ENCODE measurements at places on chromosomes 13 and 19. TPM values are rescaled to one million over a fixed set of nuclear protein-coding genes. Genes with fewer than 3 reads are reported as not detected.

MEDAG gene
- 6.1 TPM for polyA plus RNA-seq

DNA sequence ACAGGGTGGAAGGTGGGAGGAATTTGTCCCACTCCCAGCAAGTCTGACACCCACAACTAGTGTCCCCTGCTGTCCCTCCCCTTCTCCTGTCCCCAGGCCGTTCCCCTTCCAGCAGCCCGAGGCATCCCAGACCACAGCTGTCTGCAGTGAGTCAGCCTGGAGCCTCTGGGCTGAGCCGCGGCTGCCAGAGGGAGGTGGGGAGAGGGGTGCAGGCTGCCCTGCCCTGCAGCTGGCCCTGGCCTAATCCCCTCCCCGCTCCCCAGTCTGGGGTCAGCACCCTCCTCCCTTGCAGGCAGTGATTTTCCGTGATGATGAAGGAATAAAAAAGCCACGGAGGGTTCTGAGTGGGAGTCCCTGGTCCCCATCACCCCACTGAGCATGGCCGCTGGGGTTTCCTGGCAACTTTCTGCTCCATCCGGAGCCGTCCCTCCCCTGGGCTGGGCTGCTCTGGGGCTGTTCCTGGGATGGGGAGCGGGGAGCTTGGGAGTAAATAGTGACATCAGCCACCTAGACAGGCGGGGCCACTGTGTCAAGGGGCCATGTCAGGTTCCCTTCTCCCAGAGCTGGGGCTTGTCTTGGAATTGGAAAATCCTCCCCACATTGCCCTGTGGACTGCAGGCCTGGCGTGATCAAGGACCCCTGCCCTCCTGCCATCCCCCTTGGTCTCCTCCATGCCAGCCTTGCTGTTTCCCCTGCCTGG, 16.8 kb downstream of the SPC24 start:
- peak; percentile 81 for DNase-seq

DNA sequence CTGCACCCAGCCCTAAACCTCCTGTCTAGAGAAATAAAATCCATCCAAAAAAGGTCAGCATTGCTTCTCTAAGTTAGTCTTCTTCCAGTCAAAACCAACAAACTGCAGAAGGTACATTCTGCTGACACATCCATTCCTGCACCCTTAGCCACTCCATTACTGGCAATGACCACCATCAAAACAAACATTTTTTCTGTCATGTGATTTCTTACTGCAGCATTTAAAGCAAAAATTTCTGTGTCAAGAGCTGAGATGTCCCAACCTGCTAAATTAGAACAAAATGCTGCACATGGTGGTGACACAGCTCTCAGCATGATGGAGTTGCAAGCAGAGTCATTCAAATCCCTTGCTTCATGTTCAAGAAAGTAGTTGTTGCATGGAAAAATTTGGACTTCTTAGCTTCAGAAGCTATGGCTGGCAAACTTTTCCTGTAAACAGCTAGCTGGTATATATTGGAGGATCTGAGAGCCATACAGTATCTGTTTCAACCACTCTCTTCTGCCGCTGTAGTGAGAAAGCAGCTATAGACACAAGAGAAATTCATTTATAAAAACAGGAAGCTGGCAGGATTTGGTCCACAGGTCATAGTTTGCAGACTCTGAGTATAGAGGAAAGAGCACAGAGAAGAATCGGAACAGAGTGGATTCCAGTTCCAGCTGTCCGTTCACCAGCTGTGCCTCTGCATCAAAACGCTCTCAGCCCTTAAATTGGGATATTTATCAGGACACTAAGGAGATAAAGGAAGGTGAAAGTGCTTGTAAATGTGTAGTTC, 17.4 kb downstream of the RUBCNL start:
- DNase-seq: no peak

- no peak for DNase-seq
Observed at GRCh38 chr19:19446655-19447437, 41.4 kb downstream of the GATAD2A start.

DNA sequence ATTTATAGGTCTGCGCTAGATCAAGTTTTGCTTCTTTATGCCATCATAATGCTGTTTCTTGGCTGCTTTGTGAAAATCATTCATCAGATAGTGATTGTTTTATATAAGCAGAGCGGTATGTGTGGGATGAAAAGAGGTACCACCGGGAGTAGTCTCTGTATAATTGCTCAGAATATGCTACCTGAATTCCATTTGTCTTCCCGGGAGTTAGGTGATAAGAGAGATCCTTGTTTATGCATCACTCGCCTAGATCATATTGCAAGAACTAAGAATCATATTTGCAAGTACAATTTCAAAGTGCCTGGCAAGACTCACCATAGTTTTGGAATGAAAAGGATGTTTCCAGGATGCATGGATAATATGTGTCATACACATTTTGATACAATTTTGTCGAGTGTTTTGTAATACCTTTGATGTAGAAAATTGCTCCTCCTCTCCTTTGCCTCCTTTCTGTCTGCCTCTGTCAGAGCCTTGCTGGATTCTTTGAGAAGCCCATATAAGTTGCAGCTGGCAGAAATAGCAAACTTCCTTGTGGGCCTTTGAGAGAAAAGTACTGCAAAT, 1306.0 kb upstream of the SLC10A2 start:
- DNase-seq: no peak

DNA sequence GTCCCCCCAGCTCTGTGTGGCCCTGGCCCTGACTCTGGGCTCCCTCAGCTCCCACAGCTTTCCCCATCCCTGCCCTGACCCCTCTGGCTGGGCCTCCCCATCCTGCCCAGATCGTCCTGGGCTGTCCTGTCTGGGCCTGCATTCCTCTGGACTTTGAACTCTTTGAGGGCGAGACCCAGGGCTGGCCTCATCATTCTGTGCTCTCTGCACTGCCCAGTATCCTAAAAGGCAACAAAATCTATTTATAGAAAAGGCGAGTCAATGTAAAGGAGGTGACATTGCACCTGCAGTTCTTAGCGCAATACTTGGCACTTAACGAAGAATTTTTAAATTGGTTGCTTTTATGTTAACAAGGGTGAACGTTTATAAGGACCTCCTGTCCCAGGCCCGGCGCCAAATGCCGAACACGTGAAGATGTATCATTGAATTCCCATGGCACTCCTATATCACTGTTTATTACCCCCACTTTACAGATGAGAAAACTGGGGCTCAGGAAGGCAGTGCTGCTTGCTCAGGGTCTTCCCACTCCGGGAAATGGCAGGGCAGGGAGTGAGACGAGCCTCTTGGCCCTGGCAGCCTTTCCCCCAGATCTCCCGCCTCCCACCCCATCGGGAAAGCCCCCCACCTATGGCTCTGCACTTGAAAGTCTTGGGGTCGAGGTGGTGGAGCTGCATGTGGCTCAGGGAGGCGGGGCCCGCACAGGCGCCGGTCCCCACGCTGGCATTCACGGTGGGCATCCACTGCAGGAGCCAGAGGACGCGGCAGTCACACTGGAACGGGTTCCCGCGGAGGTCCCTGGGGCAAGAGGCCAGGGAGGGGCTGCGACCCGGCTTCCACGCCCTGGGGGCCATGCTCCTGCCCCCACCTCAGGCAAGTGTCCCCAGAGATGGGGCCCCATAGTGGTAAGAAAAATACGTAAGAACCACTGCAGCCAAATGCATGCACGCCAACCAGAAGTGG, 3.8 kb downstream of the LGI4 start:
- no peak for DNase-seq

RYR1 gene
- polyA plus RNA-seq: 1.6 TPM

- DNase-seq: no peak
Observed at GRCh38 chr19:34806976-34807860, 34.2 kb upstream of the ZNF599 start.

TSHZ3 gene
- polyA plus RNA-seq: 23.3 TPM

GRCh38 chr13:96426167-96426566, 336.3 kb downstream of the HS6ST3 start:
- DNase-seq: no peak

- DNase-seq: no peak
Observed at GRCh38 chr13:37602733-37603381, 4.3 kb upstream of the POSTN start.

- DNase-seq: no peak
Observed at GRCh38 chr19:18282788-18283141, 1.3 kb upstream of the JUND start.

DNA sequence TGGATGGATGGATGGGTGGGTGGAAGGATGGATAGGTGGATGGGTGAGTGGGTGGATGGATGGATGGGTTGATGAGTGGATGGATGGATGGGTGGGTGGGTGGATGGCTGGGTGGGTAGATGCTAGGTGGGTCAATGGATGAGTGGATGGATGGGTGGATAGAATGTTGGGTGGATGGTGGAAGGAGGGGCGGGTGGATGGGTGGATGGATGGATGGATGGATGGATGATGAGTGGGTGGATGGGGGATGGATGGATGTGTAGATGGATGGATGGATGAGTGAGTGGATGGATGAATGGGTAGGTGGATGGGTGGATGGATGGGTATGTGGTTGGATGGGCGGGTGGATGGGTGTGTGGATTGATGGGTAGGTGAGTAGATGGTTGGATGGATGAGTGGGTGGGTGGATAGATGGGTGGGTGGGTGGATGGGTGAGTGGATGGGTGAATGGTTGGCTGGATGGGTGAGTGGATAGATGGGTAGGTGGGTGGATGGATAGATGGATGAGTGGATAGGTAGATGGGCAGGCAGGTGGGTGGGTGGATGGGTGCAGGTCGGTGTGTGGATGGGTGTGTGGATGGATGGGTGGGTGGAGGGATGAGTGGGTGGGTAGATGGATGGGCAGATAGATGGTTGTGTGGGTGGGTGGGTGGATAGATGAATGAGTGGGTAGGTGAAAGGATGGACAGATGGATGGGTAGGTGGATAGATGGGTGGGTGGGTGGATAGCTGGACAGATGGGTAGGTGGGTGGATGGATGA, 4.4 kb upstream of the SHC2 start:
- DNase-seq: no peak

- DNase-seq: no peak
Observed at GRCh38 chr13:28636069-28636468, 22.9 kb upstream of the POMP start.

DNA sequence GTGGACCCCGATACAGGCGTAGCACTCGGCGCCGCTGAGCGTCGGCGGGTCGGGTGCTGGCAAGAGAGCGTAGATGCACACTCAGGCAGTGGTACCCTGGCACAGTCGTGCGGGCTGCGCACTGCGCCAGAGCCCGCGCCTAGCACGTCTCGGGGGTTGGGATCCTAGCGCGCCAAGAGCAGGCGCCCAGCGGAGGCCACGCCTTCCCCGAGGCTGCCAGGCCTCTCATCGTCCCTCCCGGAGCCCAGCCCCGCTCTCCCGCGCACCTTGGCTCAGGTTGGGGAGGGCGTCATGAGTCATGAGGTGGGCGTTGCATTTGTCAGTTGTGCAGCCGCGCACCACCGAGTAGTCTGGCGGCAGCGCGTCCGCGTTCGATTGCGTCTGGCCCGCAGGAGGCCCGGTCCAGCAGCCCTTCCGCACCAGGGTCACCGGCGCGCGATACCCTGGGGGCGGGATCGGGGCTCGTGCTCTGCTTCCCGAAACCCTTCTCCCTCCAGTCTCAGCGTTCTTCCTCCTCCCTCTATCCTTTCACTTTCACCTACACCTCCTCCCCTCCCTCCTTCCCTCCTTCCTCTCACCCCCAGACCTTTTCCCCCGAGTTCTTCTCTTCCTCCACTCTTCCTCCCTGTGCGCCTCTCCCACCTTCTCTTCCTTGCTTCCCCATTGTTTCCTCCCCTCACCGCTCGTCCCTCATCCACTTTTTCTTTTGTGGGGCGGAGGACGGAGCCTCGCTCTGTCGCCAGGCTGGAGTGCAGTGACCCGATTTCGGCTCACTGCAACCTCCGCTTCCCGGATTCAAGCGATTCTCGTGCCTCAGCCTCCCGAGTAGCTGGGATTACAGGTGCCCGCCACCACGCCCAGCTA, 3.5 kb downstream of the LYPD5 start:
- DNase-seq: no peak

- no peak for DNase-seq
Observed at GRCh38 chr13:38641164-38641948, 45.5 kb upstream of the FREM2 start.

GRCh38 chr19:6324757-6325156, 8.7 kb downstream of the ACER1 start:
- no peak for DNase-seq

TBXA2R gene
- polyA plus RNA-seq: 1.3 TPM

DNA sequence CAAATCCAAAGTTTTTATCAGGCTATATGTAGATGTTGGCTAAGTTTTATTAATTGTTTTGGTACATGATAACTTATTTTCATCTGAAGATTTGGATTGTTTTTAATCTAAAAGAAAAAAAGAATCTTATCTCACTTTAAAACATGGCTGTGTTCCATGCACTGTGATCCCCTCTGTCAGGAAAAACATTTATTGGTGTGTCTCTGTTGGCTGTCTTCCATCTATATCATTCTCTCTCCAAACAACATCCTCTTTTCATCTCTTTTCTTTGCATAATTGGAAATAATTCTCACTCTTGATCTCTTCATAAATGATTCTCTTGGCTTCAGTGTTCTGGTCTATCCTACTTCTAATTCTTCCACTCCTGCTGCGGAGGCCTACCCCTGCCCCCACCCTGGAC, 4.2 kb downstream of the NALCN start:
- DNase-seq: no peak

PRRG2 gene
- polyA plus RNA-seq: 0.65 TPM

DNA sequence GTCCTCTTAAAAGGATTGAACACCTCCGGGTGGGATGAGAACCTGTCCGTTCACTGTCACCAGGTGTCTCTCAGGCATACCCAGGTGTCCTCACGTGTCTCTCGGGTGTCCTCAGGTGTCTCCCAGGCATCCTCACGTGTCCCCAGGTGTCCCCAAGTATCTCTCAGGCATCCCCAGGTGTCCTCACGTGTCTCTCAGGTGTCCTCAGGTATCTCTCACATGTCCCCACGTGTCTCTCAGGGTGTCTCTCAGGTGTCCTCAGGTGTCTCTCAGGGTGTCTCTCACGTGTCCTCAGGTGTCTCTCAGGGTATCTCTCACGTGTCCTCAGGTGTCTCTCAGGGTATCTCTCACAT, 33.8 kb downstream of the ATP4B start:
- DNase-seq: no peak

PROSER3 gene
- polyA plus RNA-seq: 12.9 TPM

PRSS57 gene
- not detected for polyA plus RNA-seq

Measured in ovary (tissue), 10 donors.